ENCODE measurements at places on chromosomes 1 and 21.

GRCh38 chr1:44630116-44630515 lies 44.2 kb downstream of the TMEM53 start:
- no peak for DNase-seq

DNA sequence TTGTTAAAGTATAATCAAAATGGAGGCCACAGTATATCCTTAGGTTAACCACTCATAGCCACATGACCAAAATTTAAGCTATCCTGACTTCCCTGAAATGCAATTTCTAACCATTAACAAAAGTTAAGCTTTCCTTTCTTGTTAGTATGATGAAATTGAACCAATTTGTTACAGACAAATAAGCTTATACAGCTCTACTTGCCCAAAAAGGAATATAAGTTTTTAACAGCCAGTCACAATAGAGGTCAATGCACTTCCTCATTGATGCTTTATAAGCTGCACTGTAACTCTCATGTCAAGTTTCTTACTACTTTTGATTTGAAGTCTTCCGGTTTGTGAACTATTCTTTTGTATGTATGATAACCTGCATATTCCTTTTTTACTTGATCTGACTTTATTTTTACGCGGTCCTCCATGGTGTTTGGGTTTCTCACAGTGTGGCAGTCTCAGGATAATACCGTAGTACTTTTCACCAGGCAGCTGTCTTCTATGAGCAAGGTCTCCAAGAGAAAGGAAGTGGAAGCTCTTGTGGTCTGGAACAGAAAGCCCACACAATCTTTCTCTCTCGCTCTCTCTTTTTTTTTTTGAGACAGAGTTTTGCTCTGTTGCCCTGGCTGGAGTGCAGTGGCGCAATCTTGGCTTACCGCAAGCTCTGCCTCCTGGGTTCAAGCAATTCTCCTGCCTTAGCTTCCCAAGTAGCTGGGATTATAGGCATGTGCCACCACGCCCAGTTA lies 331.6 kb downstream of the SRGAP2C start:
- no peak for DNase-seq

GRCh38 chr1:11770011-11770410 lies 8.0 kb downstream of the C1orf167 start:
- DNase-seq, result no peak

DNA sequence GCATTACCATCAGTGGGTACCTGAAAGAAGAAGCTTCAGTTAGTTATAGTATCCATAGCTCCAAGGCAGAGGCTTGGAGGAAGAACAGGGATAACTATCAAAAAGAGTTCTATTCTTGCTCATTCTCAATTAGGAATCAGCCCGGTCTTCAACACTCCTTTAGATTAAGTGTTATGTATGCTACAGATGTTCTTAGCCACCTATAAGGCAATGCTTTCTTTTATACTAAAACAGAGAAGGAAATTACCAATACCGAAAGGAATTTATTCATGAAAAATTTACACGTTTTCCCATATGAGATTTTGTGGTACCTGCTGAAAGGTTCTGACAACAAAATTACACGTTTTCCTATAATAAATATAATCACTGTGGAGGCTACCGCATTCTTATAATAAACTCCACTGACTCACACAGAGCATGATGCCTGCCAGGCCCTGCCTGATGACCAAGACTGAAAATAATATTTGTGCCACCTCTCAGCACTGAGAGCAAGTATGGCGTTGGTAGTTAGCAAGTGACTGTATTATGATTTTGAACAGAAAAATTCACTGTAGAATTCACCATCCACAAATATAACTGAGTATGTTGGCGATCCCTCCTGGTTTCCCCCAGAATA lies 58.3 kb downstream of the APP start:
- no peak for DNase-seq

DNA sequence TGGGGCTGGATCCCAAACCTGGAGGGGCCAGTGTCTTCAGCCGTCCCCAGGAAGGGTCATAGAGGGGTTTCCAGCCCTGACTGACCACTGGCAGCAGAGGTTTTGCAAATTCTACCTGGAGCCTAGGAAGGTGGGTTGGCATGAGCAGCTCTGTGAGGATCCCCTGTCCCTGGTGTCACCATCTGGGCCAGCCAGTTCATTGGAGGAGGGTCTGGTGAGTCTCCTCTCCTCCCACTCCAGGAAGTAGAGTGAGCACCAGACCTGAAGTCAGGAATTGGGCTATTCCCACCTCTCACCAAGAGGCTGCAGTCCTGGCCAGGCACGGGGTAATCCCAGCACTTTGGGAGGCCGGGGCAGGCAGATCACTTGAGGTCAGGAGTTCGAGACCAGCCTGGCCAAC lies 57.4 kb downstream of the UBIAD1 start:
- DNase-seq, result no peak

DNA sequence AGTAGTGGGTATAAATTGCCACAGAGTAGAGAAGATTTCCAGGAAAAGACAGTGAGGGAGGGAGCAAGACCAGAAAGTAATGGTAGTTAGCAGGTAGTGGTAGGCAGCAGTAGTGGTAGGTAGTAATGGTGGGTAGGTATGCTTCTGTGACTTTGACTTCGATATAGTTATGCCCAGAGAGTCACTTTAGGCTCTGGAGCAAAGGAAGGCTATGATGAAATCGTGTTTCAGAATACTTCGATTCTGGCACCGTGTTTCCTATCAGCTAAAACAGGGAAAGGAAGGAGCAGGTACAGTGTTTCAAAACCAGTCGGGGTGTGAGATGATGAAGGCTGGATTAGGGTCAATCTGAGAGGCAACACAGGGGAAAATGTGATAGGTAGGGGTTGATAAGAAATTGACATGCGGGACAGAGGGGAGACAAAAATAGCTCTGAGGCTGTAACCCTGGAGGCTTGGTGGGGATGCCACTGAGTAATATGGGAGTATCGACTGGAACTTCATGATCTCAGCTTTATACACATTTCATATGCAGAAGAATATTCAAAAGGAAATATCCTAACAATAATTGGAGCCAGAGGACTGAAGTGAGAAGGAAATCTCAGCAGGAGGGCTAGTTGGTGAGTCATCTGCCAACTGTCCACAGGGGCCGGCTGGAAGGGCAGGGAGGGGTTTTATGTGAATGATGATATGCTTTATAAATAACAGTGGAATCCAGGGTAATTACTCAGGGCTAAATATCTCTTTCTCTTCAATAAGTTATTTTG lies 25.2 kb upstream of the TRIM45 start:
- peak; percentile 63 for DNase-seq

DNA sequence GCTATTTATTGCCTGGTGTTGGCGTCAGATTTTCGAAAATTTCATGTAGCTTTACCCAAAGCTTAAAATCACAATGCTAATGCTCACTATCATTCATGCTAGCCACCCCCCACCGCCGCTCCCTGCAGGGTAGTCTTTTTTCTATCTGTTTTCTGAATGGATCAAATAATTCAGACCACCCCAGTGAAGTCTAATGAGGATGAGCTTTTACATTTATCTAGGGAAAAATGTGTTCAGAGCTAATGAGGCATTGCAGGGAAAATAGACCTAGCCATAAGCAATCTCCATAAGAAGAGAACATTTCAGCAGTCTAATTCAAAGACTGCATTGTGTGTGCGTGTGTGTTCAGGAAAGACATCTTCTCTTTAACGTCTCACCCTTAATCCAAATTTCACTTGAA lies 533.0 kb upstream of the PRMT6 start:
- no peak for DNase-seq

- no peak for DNase-seq
Observed at GRCh38 chr1:204127597-204128242, 24.1 kb downstream of the ETNK2 start.

DNA sequence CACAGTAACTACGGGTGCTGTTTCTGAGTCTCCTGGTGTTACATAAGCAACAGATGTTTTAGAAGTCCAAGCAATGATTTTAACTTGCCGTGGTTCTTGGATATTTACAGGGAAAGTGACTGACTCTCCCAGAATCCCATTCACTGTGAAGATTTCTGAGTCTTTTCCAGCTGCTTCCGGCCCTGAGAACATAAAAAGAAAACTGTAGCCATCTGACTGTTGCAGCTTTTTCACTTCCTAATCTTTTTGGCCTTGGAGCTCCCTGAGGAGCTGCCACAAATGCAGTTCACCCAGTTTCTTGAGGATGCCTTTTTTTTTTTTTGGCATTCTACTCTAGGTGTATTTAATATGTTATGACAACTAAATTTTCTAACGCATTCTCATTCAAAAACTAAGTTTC lies 13.7 kb downstream of the CD84 start:
- DNase-seq, result no peak
